Kidney glomerular epithelial cell (primary cell): ENCODE measurements at places on chromosomes 11 and 22.
A peak's percentile ranks its signal among the peaks of the same experiment; 100 is the strongest.

- DNase-seq, result no peak
These were observed 104.1 kb downstream of the NCAM1 start for GRCh38 chr11:113065330-113065729.

- DNase-seq, result no peak
These were observed 8.7 kb upstream of the BARX2 start for GRCh38 chr11:129366737-129367597.

DNA sequence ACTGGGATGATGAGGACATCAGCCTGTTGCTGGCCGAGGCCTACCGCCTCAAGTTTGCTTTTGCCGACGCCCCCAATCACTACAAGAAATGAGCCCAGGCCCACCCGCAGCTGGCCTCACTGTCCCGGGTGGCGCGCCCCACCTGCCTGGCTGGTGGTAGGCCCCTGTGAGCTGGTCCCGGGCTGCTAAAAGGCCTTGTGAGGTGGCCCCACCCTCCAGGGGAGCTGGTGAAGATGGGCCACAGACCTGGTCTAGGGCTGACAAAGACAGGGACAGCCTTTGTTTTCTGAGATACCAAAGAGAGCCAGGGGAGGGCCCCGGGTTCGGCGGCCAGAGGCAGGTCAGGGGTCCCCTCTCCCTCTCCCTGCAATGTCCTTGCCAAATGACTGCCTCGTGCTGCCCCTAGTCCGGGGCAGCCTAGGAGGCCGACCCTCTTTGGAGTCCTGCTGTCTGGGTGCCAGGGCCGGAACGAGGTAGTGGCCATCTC lies 411.1 kb downstream of the TBC1D22A start:
- no peak for DNase-seq

DNA sequence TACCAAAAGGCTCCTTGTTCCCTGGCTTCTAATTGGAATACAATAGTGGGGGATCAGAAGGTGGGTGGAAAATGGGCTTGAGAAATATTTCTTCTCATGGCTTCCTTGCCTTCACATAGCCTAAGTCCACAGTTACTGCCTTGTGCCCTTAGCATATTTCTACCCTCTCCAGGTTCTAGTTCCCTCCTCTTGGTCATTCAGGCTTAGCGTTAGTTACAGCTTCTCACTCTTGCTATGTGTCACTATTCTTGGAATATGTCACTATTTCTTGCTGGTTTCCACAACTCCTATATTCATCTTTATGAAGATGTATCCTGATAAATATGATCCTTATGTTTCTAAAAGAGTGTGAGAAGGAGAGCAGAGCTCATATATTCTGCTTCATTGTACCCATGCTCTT lies 2.5 kb downstream of the OR2D2 start:
- DNase-seq, result no peak

GRCh38 chr11:82791779-82792178 lies 58.1 kb upstream of the FAM181B start:
- no peak for DNase-seq

DNA sequence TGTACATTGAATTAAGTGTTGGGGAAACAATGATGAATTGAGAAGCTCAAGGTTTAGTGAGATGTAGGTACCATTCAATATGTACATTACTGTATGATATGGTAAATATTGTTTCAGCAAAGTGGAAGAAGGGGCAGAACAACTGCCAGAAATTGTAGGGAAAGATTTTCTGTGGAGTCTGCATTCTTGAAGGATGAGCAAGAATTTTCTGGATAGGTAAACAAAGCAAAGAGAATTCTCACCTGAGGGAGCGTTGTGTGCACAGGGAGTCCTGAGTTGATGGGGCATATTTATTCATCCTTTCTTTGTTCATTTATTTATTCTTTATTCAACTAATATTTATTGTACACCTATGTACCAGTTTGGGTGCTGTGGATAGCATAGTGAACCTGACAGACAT lies 83.2 kb downstream of the TMEM135 start:
- no peak for DNase-seq

- DNase-seq, result peak; percentile 11
These were observed 1517.5 kb upstream of the TENM4 start for GRCh38 chr11:80958361-80958760.

DNA sequence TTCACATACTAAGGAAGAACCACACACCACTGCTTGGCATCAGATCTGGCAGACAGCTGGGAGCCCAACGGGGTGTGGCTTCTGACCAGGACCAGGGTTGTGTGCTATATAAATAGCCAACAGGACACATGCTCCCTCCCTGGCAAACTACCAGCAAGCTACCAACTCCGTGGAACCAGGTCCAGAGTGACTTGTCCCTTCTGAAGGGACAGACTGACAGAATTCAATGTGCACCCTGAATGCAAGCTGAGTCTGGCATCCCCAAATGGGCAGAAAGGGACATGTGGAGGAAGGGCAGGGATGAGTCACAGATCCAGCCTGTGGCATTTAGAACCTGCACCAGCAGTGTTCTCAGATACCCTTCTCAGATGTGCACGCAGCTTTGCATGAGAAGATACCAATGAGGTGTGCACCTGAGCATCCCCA lies 92.9 kb downstream of the MICAL3 start:
- no peak for DNase-seq

DNA sequence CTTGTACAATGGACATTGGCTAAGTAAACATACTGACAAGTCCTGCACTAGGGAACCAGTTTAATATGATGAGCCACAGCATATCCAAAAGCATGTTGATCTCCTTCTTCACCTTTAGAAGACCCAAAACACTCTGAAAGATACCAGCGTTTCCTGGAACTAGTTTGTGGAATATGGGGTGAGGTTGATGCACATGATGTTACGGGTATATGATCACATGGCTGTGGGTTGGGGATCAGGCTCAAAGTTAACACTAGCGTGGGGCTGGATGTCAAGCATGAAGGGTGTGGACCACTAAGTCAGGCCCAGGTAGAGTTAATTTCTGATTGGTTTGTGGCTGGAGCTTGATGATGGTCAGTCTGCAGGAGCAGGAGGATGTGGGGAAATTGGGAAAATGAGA lies 9.0 kb downstream of the IGLL5 start:
- no peak for DNase-seq

DNA sequence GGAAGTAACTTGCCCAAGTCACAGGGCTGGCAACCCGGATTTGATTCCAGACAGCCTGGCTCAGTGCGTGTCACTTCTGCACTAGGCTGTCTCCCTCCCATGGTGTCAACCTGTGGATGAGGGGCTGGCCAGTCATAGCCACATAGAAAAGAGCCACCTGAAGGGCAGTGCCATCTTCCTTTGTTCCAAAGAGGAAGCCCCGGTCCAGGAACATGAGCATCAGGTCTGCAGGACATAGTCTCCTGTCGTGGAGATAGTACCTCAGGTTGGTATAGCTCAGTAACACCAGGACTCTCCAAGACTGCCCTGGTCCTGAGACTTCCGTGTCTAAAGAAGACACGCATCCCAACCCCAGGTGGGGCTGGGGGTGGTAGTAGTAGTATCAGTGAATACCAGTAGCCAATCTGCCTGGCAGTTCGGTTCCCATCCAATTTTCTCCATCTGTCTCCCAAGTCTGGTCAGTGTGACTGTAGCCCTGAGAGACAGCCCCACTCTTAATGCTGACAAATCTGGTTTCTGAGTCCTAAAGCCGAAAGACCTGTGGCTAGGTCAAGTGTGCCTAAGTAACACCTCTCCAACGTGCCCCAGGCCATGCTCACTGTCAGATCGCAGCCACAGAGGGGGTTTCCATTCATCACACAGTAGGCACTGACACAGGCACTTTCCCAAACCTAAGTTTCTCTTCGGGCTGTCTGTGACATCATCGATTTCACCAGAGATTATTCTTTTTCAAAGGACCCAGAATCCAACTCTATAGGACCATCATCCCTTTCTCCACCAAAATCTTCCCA lies 33.1 kb downstream of the C11orf58 start:
- no peak for DNase-seq

DNA sequence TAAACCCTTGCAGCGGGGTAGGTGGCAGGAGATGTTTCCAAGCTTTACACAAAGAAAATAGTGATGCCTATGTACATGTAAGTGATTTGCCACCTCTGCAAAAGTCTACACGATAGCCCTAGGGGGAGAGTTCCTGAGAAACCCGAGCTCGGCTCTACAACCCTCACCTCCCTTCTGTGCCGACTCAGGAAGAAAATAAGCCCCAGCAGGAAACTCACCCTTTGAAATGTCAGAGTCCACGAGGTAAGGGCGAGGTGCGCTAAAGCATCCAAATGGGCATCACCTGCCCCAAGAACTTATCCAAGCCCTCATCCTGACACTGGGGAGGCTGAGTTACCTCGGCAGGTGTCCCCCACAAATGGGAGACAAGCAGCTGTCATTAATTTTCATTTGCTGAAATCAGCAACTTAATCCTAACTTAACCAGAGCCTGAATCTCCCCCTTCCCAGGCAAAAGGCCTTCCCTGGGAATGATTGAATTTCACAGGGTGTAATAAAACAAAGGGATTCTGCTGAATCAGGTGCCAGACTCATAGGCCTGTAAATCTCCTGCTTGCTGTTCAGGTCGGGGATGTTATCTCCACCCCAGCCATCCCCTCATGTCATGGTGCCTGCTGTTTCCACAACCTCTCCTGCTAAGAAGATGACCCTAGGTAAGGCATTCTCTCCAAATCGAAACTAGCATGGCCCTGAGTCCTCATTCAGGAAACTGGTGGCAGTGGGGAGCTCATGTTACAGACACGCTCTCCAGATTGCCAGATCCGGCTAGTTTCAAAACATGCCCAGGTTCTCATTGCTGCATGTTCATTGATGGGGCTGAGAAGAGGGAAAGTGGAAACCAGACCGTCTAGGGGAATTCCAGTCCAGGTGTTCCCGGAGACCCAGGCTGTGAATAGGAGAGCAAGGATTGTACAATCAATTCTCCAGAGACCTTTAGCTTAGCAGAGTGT lies 105.3 kb upstream of the KIRREL3 start:
- no peak for DNase-seq
